ENCODE measurements at places on chromosomes 2 and 18.

GRCh38 chr2:137947032-137947727 lies 17.1 kb upstream of the HNMT start:
- DNase-seq, result no peak
- no peak overlapping the region for H3K4me3 ChIP-seq
- H3K4me1 ChIP-seq, result peaks cover 2% of the 10 kb centered on the region

DNA sequence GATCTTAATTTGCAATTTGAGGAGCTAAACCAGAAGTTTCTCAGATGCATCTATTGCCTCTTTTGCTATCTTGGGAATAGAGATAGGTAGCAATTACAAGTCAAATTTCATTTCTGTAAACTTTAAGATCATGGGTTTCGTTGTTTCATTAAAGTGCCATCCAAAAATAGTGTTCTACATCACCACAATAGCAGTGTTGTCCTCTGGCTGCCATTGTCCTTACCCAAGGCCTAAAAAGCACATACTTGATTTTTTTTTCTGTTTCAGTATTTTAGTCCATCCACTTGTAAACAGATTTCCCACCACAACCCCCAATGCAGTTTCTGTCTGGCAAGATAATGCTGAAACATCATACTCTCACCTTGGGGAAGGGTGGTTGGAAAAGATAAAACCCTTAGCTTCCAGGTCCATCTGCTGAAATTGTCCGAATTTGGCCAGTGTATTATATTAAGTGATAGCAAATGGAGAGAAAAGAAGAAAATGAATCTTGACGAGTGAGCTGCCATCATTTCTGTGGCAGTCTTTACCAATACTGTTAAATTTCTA lies 136.2 kb downstream of the LCLAT1 start:
- no peak overlapping the region for H3K27ac ChIP-seq
- no peak overlapping the region for H3K4me3 ChIP-seq
- H3K36me3 ChIP-seq, result peaks cover 21% of the 10 kb centered on the region
- H3K27me3 ChIP-seq, result no peaks in the 10 kb centered on the region
- no peak for DNase-seq

GRCh38 chr2:125167820-125168219 lies 1142.7 kb downstream of the CNTNAP5 start:
- H3K36me3 ChIP-seq, result no peaks in the 10 kb centered on the region
- no peak overlapping the region for H3K27ac ChIP-seq
- DNase-seq, result no peak

DNA sequence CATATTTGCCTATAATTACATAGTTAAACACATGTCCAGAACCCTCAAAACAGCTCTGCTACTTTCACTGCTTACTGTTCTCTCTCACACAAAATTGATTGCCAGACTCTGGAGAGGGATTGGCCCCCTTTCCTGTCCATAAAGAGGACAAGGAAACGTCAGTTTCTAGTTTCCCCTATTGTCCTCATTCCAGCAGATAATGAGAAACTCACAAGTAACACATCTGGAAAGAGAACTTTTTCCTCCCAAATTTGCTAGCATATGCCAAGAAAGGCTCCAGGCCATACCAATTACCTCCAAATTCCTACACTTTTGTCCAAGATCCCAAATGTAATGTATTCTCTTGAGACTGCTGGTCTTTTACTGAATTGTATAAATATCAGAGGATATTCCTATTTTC lies 200.5 kb downstream of the EXOC6B start:
- H3K4me3 ChIP-seq, result no peak overlapping the region
- no peak overlapping the region for H3K27ac ChIP-seq
- H3K4me1 ChIP-seq, result no peaks in the 10 kb centered on the region
- H3K27me3 ChIP-seq, result peaks cover 2% of the 10 kb centered on the region
- DNase-seq, result no peak
- no peaks in the 10 kb centered on the region for H3K36me3 ChIP-seq

DNA sequence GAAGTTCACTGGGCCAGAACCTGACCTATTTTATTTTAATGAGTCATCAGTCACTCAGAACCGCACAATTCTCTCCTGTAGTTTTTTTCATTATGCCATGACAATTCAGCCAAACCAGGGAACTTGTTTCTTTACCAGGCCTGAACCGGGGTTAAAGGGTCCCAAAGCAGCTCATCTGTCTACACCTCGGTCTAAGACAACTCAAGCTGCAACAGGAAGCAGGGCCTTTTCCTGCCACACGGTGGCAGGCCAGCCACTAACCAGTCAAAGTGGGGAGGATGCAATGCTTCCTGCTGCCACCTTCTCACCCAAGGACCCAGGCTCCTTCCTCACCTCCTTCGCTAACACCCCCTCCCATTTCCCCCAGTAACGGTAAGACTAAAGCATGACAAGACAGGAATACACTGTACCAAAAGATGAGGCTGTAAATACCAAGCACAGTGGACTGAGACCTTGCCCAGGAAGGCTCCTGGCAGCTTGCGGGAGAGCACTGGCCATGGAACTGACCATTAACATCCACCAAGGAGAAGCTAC lies 56.7 kb upstream of the ACKR3 start:
- no peak overlapping the region for H3K4me3 ChIP-seq
- H3K4me1 ChIP-seq, result peaks cover 4% of the 10 kb centered on the region

DNA sequence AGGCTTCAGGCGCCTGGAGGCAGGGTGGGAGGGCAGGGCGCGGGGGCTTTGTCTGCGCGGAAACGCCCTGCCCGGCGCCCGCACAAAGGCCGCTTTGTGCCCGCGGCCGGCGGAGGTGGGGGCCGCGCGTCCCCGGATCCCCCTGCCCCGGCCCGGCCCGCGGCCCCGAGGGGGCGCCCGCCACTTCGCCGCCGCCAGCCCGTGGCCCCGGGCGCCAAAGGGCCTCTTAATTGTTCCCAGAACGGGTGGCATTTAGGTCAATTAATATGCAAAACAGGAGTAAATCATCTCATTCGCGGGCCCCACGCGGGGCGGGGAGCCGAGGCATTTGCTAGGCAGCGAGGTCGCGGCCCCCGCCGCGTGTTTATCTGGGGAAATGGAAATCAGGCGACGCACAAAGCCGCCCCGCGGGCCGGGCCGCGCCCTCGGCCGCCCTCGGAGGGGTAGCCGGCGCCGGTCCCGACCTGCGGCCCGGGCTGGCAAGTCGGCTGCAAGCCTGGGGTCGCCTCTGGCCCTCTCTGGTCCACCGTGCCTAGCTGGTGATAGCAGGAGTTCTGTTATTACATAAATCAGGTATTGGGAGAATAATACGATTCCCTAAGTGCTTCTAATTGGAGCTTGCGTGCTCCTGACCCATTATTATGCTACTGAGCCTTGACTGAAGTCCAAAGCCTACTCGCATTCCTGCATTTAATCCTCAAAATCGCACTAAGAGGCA lies 148.2 kb upstream of the GLI2 start:
- peaks cover 56% of the 10 kb centered on the region for H3K27me3 ChIP-seq
- peaks cover 3% of the 10 kb centered on the region for H3K4me1 ChIP-seq
- no peak overlapping the region for H3K4me3 ChIP-seq
- H3K27ac ChIP-seq, result no peak overlapping the region
- DNase-seq, result no peak

- no peak for DNase-seq
- peaks cover 2% of the 10 kb centered on the region for H3K36me3 ChIP-seq
- H3K4me3 ChIP-seq, result no peak overlapping the region
- peaks cover 20% of the 10 kb centered on the region for H3K27me3 ChIP-seq
- peaks cover 4% of the 10 kb centered on the region for H3K4me1 ChIP-seq
These were observed 15.3 kb upstream of the EPAS1 start for GRCh38 chr2:46281939-46282338.

DNA sequence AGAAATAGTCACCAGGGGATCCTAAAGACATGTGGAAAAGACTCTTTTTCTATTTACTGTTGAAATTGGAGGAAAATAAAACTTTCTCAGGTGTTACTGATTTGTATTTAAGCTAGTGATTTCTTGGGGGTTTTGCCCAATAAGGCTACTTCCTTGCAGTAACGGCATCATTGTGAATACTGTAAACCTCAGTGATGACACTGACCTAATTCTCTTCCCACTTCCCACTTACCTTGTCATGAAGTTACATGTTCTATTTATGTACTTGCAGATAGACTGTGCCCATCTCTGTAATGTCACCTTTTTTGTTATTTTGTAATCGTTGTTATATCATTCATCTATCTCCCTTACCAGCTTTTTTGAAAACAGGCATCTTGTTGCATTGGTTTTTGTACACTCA lies 134.5 kb downstream of the KIAA1328 start:
- no peaks in the 10 kb centered on the region for H3K27me3 ChIP-seq
- DNase-seq, result no peak
- H3K4me3 ChIP-seq, result no peak overlapping the region
- no peaks in the 10 kb centered on the region for H3K4me1 ChIP-seq
- no peak overlapping the region for H3K27ac ChIP-seq
- peaks cover 17% of the 10 kb centered on the region for H3K36me3 ChIP-seq

GRCh38 chr2:163652751-163653150 lies 83.1 kb downstream of the FIGN start:
- no peaks in the 10 kb centered on the region for H3K4me1 ChIP-seq
- DNase-seq, result no peak
- H3K4me3 ChIP-seq, result no peak overlapping the region

- peaks cover 27% of the 10 kb centered on the region for H3K4me1 ChIP-seq
- no peak overlapping the region for H3K27ac ChIP-seq
- DNase-seq, result no peak
- H3K36me3 ChIP-seq, result peaks cover 20% of the 10 kb centered on the region
- H3K27me3 ChIP-seq, result no peaks in the 10 kb centered on the region
These were observed 386.6 kb downstream of the NBAS start for GRCh38 chr2:15174567-15174966.

- H3K36me3 ChIP-seq, result no peaks in the 10 kb centered on the region
- H3K27ac ChIP-seq, result no peak overlapping the region
- no peak for DNase-seq
- no peaks in the 10 kb centered on the region for H3K27me3 ChIP-seq
- H3K4me1 ChIP-seq, result no peaks in the 10 kb centered on the region
- H3K4me3 ChIP-seq, result no peak overlapping the region
These were observed 152.6 kb upstream of the FSHR start for GRCh38 chr2:49306925-49307324.

DNA sequence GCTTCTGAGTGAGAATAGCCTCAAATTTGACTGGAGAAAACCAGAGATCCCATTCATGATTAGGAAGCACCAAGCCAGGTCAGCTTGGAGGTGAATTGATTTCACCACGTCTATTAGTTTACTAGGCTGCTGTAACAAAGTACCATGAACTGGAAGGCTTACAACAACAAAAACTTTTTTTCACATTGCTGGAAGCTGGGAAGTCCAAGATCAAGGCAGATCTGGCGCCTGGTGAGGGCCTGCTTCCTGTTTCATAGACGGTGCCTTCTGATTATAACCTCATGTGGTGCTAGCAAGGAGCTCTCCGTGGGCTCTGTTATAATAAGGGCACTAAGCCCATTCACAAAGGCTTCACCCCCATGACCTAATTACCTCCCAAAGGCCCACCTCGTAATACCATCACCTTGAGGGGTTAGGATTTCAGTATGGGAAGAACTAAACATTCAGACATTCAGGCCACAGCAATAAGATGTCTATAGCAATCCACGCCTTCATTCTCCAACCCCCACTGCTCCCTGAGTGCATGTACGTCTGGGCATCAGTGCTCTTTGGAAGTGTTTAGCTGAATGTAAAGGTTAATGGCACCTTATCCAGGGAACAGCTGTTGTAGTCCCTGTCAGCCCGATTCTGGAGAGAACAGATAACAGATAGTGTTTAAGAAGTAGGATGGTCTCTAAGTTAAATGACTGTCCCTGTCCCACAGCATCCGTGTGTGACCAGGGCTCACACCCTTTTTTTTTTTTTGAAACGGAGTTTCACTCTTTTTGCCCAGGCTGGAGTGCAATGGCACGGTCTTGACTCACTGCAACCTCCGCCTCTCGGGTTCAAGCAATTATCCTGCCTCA lies 89.2 kb downstream of the SOCS6 start:
- no peak for DNase-seq
- no peaks in the 10 kb centered on the region for H3K4me1 ChIP-seq
- H3K27me3 ChIP-seq, result no peaks in the 10 kb centered on the region
- no peaks in the 10 kb centered on the region for H3K36me3 ChIP-seq
- H3K27ac ChIP-seq, result no peak overlapping the region

GRCh38 chr2:136530146-136530545 lies 235.2 kb upstream of the THSD7B start:
- H3K36me3 ChIP-seq, result no peaks in the 10 kb centered on the region
- no peaks in the 10 kb centered on the region for H3K27me3 ChIP-seq
- H3K27ac ChIP-seq, result no peak overlapping the region
- H3K4me3 ChIP-seq, result no peak overlapping the region
- no peaks in the 10 kb centered on the region for H3K4me1 ChIP-seq

GRCh38 chr2:214066862-214067261 lies 344.0 kb upstream of the VWC2L start:
- DNase-seq, result no peak
- no peak overlapping the region for H3K27ac ChIP-seq
- no peaks in the 10 kb centered on the region for H3K4me1 ChIP-seq
- no peaks in the 10 kb centered on the region for H3K36me3 ChIP-seq
- H3K27me3 ChIP-seq, result no peaks in the 10 kb centered on the region

DNA sequence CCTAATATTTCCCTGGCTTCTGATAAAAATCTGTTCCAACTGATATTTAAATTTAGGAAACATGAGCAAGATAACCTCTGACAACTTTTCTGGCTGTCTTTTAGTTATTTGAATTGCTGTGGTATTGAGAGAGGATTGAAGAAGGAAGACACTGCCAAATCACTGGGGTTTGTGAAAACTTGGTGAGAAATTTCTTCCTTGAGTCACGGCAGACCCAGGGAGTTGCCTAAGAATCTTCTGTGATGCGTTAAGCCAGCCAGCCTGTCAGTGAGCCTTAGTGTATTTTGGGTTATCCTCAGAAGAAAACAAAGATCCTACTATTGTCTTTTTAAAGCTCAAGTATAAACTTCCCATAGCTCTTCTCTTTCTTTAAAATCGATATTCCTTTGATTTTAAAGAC lies 17.5 kb upstream of the DOK6 start:
- H3K27ac ChIP-seq, result no peak overlapping the region
- DNase-seq, result no peak
- peaks cover 3% of the 10 kb centered on the region for H3K27me3 ChIP-seq
- no peaks in the 10 kb centered on the region for H3K4me1 ChIP-seq

DNA sequence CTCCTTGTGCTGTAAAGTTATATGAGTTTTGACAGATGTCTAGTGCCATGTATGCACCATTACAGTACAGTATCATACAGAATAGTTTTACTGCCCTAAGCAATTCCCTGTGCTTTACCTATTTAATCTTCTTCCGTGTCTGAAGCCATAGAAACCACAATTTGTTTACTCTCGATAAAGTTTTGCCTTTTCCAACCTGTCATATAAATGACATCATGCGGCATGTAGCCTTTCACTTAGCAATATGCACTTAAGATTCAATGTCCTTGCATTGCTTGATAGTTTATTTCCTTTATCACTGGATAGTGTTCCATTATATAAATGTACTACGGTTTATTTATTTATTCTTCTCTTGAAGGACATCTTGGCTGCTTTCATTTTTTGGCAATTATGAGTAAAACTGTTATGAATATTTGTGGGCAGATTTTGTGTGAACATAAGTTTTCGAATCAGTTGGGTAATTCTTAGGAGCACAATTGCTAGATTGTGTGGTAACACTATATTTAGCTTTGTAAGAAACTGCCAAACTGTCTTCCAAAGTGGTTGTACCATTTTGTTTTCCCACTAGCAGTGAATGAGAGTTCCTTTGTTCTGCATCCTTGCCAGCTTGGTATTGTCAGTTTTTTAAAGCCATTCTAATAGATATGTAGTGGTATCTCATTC lies 136.8 kb upstream of the MAP3K20 start:
- peaks cover 11% of the 10 kb centered on the region for H3K4me1 ChIP-seq
- no peaks in the 10 kb centered on the region for H3K27me3 ChIP-seq
- no peak overlapping the region for H3K27ac ChIP-seq
- no peaks in the 10 kb centered on the region for H3K36me3 ChIP-seq
- DNase-seq, result no peak

GRCh38 chr2:58598171-58598570 lies 357.0 kb upstream of the FANCL start:
- no peaks in the 10 kb centered on the region for H3K36me3 ChIP-seq
- H3K4me1 ChIP-seq, result no peaks in the 10 kb centered on the region
- H3K27me3 ChIP-seq, result peaks cover 2% of the 10 kb centered on the region
- no peak overlapping the region for H3K27ac ChIP-seq
- DNase-seq, result no peak
- H3K4me3 ChIP-seq, result no peak overlapping the region
